NCI-H1105 (cell line): ENCODE measurements at places on chromosomes 11 and 22.
A peak's percentile ranks its signal among the peaks of the same experiment; 100 is the strongest.

GRCh38 chr11:57885298-57886050, 123.9 kb downstream of the CTNND1 start:
- no peak for DNase-seq

DNA sequence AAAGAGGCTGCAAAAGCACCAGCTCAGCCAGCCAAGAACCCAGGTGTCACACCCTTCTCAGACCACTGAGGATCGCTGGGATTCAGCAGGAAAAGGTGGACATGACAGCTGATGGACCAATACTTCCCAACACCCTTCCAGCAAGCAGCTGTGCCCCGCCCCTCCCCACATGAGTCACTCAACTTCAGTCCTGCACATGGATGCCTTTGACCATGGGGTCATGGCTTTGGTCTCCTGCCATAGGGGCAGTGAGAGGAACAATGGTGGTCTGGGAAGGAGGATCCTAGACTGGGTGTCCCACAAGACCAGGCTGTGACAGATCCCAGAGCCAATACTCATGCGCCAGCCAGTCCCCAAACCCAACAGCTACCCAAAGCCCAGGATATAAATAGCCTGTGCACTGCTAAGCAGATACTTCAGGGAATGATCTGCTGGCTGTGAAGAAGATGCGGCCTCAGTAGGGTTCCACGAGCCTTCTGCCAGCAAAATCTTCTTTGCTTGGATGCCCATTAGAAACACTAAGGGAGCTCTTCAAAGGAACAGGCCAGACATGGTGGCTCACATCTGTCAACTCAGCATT, 5.5 kb upstream of the RGL4 start:
- DNase-seq, result no peak

- no peak for DNase-seq
Observed at GRCh38 chr11:114152162-114152561, 92.7 kb downstream of the ZBTB16 start.

GRCh38 chr11:106242718-106243415, 165.4 kb downstream of the AASDHPPT start:
- DNase-seq, result no peak

- DNase-seq, result no peak
Observed at GRCh38 chr11:112797648-112798293, 163.4 kb upstream of the NCAM1 start.

DNA sequence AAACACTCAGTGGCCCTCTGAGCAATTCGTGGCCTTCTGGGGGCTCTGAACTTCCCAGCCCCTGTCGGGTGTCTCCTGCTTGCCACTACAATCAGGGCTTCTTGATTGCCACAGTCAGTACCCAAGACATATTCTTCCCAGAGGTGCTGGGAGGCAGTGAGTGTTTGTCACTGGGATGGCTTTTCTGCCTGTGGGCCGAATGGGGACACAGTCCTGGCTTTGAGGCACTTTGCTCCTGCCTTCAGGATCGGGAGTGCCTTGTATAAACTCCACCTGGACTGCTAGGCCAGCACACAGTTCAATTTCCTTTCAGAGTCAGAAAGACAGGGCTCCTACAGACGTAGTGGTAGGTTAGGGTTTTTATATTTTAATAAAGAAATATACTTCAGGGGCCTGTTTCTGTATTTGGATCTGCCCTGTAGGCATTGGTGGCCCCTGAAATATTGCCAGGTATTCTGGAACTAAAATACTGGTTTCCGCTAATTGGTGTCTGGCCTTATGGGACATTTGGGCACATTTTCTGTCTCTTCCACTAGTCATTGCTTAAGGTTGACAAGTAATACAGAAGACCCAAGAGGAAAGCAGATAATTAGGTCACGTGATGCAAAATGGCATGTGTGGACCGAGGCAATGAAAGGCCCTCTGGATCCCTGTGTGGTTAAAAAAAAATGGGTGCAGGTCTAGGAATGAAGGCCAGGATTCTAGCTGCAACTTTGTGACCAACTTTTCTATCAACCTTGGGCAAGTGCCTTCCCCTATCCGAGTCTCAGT, 98.4 kb upstream of the NARS2 start:
- no peak for DNase-seq

DNA sequence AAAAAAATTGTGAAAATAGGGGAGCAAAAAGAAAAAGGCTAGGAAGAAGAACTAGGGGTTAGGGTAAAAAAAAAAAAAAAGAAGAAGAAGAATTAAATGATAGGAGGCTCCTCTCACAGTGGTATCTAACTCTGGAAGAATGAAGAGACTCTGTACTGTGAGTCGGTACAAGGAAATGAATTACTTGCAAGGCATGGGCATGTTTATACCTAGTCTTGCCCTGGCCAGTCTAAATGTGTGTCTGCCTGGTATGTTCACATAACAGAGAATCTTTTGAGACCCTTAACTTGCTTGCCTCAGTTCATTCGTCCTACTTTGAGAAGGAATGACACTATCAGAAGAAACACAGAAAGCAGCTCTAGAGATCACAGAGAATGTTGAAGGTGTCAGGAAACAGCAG, 159.6 kb downstream of the SWAP70 start:
- no peak for DNase-seq

DNA sequence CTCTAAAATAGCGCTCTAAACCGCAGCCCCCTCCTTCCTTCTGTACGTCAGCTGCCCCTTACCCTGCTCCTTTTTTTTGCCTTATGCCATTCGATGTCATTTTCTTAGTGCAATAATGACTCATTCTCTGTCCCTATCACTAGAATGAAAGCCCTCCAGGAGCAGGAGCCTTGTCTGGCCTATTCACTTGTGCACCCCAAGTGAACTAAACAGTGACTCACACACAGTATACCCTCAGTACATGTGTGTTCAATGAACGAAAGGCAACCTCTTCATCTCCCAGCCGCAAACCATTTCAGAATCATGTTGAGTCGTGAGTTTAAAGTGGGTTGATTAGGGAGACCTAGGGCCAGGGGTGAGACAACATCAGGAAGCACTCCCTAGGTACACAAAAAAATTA, 50.7 kb upstream of the SPATA19 start:
- DNase-seq, result no peak

DNA sequence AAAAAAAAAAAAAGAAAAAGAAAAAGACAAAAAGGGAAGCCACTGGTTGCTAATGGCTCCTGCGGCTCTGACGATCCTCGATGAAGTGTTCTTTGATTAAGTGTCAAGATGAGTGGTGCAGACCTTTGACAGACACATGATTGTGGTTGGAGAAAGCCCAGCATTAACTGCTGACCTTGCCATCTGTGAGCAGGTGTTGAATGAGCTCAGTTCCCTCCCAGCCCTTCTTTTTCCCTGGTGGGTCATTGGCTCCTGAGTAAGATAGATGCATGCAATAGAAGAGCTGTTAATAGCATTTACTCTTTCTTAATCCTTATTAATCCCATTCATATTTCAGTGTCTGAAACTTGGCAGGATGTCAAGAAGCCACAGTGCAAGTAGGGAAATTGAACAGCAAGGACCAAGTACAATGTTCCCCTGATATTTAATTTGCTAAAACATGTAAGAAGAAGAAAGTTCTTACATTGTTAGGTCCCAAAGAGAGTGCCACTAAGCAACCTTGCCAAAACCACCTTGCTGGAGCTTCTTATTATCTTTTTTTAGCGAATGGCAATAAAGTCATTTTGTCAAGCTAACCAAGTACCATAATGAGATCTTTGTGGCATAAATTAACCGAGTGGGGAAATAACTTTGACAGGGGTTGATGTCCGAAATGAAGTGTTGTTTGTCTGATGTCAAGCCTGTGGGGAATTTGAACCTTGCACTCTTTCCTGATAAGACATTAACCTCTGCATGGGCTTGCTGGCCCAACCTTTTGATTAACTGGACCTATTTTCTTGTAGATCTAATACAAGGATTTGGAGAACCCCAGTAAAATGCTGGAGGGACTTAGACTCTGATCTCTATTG, 113.7 kb downstream of the PTPRJ start:
- peak; percentile 85 for DNase-seq

- no peak for DNase-seq
Observed at GRCh38 chr11:133162227-133162626, 370.1 kb downstream of the OPCML start.

DNA sequence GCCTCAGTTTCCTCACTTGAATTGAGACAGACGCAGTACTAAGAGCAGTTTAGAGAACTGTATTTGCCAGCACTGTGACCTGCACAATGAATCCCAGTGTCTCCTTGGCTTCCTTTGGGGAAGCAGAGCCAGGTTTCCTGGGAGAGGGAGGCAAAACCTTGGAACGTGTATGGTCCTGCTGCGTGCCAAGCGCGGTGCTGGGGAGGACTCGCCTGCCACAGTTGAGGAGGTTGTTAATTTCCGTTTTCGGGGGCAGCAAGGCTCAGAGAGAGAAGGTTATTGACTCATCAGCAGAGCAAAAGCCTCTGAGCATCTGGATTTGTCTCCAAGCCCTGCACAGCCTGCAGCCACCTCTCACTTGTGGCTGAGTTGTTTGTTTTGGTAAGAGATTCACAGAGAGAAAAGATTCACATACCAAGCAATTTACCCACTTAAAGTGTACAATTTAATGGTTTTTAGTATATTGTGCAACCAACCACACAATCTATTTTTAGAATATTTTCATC, 10.8 kb downstream of the SYT12 start:
- DNase-seq, result no peak

DNA sequence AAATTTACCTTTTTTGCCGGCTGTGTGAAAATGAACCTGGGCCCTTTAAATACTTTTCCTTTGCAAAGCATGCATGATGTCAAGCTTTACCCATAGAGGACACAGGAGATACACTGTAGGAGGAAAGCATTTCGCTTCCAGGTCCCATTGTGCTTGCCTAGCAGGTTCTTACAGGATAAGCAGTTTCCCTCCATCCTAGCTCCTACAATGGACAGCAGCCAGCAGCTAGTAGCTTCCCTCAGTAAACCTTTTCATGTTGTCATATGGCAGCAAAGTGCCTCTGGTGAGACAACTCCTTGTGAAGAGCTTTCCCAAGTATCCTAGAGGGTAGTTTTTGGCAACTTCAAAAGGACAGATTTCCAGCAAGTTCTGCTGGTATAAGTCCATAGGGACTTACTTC, 78.4 kb downstream of the RBFOX2 start:
- DNase-seq, result no peak

GRCh38 chr11:22339611-22340010, 1.4 kb downstream of the SLC17A6 start:
- no peak for DNase-seq

DNA sequence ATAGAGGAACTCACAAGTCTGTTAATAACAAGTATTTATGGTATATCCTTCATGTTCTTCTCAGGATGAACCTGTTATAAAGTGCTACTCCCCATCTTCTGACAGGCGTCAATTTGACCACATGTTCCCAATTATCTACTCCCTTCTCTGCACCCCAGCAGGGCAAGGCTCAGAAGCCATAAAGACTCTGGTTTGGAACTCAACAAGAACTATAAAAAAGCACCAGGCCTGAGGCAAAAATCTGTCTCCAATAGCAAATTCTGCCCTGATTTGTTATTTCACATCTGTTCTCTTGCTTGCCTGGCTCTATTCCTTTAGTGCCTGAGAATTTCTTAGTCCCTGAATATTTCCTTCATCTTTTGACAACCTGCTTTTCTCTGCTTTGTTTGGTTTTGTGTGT, 618.2 kb upstream of the KIRREL3 start:
- no peak for DNase-seq

DNA sequence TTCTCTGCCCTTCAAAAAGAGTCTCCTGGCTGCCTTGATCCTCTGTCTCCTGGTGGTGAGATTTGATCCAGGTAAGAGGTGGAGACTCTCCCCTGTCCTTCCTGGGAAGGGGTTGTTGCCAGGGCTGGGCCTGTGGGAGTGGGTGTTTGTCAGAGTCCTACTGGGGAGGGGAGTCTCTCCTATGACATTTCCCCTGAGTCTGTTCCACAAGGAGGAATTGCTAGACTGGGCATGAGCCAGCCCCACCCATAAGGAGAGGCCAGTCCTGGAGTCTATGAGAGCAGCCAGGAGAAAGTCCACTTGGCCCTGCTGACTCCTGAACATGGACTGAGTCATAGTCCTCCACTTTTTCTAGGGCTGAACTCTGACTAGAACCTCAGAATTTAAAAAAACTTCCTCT, 7.4 kb downstream of the PEX26 start:
- no peak for DNase-seq

DNA sequence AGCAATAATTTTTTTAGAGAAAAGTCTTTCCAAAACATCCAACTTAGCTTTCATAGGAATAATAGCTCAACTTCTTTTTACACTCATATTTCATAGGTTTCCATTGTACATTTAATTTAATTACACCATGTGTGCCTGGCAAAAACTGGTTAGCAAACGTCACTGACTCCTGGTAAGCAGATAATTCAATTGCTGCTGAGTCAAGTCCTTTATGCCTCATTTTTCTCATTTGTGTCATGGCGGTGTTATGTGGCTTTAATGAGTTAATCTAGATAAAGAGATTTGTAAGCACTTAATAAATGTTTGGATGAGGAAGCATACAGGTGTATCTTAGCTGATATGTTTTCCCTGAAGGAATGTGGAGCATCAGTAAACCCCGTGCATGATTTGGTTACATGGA, 41.2 kb upstream of the PAK1 start:
- DNase-seq, result no peak

DNA sequence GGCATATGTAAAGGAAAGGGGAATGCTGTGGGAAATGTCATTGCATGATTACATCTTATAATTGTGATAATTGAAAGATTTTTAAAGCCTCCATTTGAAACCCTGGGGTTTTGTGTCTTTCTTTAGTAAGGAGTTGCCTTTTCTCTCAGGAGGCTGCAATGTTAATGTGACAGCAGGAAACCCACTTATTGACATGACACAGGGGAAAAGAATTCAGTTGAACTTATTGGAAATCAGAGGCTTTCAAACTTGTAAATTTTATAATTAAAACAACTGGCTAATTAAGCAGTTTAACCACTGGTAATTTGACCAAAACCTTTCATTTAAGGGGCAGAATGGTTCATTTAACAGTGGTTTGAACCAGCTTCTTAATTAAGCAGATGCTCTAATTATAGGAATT, 31.2 kb downstream of the MRPL48 start:
- DNase-seq, result no peak

DNA sequence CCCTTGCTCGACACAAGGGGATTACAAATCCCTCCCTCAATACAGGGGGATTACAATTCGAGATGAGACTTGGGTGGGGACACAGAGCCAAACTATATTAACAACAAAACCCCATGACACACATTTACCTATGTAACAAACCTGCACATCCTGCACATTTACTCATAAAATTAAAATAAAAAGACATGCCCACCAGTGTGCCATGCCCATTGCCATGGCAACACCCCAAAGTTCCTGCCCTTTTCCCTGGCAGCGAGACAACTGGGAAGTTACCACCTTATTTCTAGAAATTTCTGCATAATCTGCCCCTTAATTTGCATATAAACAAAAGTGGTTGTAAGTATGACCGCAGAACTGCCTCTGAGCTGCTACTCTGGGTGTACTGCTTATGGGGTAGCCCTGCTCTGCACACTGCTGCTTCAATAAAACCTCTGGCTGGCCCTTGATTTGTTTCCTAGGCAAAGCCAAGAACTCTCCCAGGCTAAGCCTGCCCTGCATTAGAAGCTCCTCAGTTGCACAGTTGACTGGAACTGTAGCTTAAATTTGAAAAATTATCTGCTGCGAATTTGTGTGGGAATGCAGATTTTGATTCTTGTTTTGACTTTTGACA, 8.6 kb upstream of the INCENP start:
- no peak for DNase-seq
